ENCODE measurements at places on chromosomes 7 and 10.

GRCh38 chr7:139941421-139941820, 112.4 kb downstream of the TBXAS1 start:
- DNase-seq = no peak

- no peak for DNase-seq
These were observed 45.9 kb upstream of the ARHGAP12 start for GRCh38 chr10:31974434-31975124.

GRCh38 chr7:64300641-64301405, 12.9 kb upstream of the ZNF736 start:
- DNase-seq = no peak

- no peak for DNase-seq
These were observed 30.0 kb downstream of the KIFBP start for GRCh38 chr10:69018613-69019012.

DNA sequence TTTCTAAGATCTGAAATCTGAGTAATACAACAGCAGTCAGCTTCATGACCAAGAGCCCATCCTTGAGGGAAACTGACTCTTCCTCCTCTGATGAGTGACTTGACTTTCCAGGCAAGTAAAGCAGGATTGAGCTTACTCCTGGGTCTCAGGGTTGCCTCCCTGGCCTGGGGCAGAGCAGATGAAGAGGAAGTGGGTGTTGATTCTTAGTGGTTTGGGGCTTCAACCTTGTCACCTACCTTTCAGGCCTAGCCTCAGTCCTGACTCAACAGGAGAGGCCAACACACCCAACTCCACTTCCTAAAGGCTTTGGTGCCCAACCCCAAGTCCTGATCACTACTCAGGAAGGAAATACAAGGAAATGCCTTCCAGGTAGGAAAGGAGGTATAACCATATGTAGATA, 54.1 kb downstream of the KCNMA1 start:
- DNase-seq = no peak

- DNase-seq = no peak
These were observed 47.8 kb downstream of the IKZF1 start for GRCh38 chr7:50352282-50352681.

- DNase-seq = no peak
These were observed 365.2 kb downstream of the HGF start for GRCh38 chr7:81404669-81405068.

- DNase-seq = no peak
These were observed 333.6 kb downstream of the LRRTM3 start for GRCh38 chr10:67259319-67259929.

DNA sequence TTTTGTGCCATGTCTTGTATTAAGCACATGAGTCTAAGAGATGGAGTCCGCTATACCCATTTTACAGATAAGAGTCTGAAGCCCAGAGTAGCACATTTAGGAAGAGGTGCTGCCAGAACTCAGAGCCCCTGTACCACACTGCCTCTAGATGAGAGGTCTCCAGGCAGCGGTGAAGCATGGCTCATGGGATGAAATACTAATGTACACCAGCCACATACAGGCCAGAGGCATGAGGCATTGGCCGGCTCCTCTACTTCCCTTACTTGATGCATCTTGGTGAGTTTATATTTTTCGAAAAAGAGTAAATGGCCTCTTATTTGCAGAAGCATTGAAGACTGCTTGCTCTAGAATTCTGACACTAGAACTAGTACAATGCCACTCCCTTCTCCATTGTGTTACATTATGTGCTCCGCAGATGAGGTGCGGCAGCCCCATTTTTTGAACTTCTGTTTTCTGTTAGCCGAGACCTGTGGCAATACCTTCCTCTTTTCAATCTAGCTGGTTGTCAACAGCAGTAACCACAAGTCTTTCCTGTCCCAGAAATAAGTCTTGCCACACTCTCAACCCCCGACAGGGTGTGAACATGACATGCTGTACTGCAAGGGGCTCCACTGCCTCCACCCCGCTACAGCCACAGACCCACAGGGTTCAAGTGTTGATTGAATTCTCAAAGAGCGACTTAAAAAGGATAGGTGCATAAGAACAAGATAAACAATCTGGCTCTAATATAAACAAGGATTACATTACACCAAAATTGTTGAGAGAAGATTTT, 145.3 kb downstream of the CELF2 start:
- DNase-seq = peak; percentile 52

GRCh38 chr7:106047184-106047583, 64.9 kb downstream of the SYPL1 start:
- no peak for DNase-seq

DNA sequence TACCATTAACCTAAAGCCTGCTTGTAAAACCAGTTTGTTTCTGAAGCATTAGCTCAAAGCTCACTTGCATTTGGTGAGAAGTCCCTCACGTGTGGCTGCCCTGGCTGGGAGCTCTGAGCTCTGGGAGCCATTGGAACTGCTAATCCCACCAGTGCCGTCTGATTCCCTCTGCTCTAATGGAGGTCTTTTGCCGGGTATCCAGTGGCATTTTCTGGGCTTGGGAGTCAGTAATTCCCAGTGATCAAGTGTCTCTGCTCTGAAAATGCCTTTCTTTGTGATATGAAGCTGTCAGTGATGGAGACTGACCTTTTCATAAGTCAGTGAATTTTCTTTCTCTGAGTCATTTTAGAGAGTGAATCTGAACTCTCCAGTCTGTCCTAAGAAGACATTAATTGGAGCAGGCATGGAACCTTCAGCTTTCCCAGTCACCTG, 36.9 kb upstream of the FAM20C start:
- no peak for DNase-seq

DNA sequence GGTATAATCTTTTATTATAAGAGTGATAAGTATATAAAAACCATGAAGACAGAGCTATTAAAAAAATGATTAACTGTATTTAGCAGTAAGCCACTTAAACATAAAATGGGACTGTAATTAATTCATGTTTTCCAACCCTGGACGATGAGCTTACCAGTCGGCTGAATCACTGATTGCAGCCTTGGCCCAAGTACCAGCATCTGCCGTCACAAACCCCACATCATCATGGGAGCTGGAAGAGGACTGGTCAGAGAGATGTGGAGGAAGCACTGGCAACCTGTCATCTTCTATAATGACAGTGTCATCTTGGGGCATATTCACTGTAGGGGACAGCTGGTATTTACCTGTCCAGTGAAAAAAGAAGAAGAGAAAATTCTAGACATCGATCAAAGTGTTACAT, 473.6 kb downstream of the PARD3 start:
- DNase-seq = no peak

GRCh38 chr7:23918856-23919255, 208.8 kb downstream of the STK31 start:
- no peak for DNase-seq

DNA sequence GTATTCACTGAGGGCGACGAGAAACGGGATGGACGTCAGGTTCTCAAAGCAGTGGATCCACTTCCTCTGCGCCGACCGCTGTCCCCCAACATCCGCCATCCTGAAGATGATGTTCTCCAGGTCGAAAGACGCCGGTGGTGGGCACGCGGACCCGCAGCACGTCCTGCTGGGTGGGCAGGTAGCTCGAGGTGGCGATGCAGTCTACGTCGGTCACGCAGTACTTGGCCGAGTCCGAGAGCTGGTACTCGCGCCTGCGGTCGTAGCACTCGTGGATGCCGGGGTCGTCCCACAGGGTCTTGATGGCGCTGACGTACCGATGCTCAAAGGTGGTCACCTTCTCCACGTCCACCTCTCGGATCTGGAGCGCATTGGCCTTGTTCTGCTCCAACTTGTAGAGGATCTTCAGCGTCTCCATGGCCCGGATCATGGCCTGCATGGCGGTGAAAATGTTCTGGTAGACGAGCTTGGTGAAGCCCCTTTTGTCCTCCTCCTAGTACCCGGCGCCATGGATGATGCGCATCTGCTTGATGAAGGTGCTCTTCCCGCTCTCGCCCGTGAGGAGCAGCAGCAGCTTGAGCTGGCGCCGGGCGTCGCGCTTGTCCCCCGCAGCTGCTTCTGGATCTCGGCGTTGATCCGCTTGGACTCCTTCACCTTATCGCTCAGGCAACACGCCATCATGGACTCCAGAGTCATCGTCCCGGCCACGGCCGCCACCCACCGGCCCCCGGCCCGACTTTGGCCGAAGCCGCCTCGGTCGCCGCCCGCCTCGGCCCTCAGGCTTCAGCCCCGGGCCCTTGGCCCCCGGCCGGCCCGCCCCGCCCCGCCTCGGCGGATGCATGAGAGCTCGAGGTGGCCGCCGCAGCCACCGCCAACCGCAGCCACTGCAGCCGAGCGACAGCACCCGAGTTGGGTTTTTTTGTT, 122.9 kb upstream of the KCTD7 start:
- no peak for DNase-seq

DNA sequence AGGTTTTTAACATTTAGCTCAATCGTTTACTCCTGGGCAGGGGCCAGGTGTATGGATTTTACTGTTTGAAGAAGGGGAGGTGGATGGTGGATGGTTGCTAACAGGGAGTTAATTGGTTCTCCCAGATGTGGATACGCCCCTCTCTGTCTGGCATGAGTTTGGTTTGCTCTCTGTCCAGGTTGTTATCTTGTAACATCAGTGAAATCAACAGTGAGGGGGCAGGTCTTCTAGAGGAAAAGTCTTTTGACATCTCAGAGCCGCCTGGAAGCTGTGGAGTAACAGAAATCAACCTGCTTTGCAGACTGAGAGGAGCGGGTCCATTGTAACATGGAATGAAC, 243.4 kb downstream of the MGMT start:
- DNase-seq = no peak

DNA sequence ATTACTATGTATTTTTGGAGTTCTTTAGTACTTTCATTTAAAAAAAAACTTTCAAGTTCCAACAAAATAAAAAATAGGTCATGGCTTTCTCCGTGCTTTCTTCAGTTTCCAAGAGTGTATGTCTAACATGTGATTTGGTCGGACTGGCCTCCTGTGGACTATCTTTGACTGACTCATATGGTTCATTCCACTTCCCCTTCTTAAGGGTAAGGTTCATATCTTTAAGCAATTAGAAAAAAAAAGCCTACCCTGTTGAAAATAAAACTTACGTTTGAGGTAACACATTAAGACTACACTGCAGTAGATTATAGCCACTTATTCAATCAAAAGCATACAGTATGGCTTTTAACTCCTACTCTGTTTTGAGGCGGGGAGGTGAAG, 112.8 kb upstream of the AHR start:
- no peak for DNase-seq

DNA sequence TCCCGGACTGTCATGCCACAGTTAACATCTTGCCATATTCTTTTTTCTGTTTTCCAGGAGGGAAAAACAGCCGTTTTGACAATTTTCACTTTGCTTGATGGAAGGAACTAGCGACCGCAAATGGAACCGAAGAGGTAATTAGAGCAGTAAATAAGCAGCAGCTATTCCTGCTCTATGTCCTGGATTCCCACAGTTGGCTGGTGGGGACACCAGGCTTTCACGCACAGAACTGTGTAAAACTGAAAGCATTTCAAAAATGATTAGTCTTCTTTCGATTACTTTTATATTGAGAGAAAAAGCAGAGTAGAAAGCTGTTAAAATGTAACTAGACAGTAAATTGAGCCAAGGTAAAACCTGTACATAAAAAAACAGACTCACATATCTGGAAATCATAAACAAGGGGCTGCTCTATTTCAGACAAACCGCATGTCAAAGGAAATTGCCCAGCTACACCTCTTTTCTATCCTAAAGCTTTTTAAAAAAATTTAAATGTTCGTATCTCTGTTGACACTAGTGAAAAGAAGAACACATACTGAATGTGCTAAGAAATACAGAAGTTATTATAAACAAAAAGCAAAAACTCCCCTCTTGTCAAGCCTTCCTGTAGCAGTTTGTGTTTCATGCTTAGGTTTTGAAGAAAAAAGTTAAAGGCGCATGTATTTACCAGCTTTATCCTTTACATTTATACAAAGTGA, 93.4 kb downstream of the RNF216 start:
- DNase-seq = no peak

DNA sequence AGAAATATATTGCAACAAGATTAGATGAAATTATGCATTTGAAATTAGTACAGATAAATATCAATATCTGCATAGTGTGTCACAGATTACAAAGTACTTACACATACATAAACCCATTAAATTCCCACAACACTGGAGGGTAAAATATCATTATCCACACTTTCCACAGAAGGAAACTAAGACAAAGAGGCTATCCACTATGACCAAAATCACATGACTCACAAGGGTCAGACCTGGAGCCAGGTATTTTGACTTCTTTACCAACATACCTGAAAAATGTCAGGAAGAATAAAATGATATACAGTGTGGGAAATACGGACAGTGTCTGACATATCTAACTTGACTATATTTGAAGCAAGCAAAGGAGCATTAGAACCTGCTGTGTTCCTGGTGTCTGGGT, 34.1 kb downstream of the HYCC1 start:
- DNase-seq = no peak

- no peak for DNase-seq
These were observed 75.1 kb downstream of the SHOC2 start for GRCh38 chr10:110994406-110995086.

- no peak for DNase-seq
These were observed 15.4 kb downstream of the GSDME start for GRCh38 chr7:24741679-24742505.

- no peak for DNase-seq
These were observed 37.7 kb upstream of the MINDY3 start for GRCh38 chr10:15898046-15898445.

- no peak for DNase-seq
These were observed 60.9 kb downstream of the C10orf90 start for GRCh38 chr10:126609566-126609965.

GRCh38 chr7:74280985-74281384, 8.2 kb upstream of the CLIP2 start:
- no peak for DNase-seq

- DNase-seq = no peak
These were observed 11.2 kb downstream of the DGKI start for GRCh38 chr7:137835486-137836112.

DNA sequence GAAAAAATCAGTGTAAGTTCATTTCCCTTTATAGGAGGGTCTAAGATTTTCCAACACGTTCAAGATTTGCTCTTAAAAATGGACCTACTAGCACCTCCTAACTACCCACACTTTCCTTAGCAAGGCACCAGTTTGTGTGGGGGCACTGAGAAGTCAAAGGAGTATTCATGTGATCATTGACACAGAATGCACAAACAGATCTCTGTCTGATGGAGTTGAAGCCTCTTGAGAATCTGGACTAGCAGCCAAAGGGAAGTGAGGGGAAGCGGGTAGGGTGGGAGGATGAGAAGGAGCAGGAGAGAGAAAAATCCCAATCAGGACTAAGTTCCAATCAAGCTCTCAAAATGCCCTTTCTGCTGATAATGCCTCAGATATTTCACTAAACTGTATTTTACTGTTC, 4.1 kb downstream of the MMS19 start:
- no peak for DNase-seq

GRCh38 chr7:54802841-54803240, 43.8 kb upstream of the SEC61G start:
- DNase-seq = no peak

- no peak for DNase-seq
These were observed 42.7 kb upstream of the RSBN1L start for GRCh38 chr7:77653572-77653971.

- no peak for DNase-seq
These were observed 102.6 kb upstream of the AGR3 start for GRCh38 chr7:16984375-16984774.

- DNase-seq = no peak
These were observed 12.9 kb upstream of the ABCA13 start for GRCh38 chr7:48158404-48158803.

- no peak for DNase-seq
These were observed 115.8 kb downstream of the SORBS1 start for GRCh38 chr10:95445223-95445836.

Measured in stimulated activated CD8-positive, alpha-beta memory T cell treated with anti-CD3 and anti-CD28 coated beads, Interleukin-7, amount 100 ng/mL, for 1 hour (primary cell).